ENCODE measurements at places on chromosomes 2 and 18.
A peak's percentile ranks its signal among the peaks of the same experiment; 100 is the strongest.

- no peak for DNase-seq
Observed at GRCh38 chr2:135151615-135152014, 99.5 kb downstream of the RAB3GAP1 start.

DNA sequence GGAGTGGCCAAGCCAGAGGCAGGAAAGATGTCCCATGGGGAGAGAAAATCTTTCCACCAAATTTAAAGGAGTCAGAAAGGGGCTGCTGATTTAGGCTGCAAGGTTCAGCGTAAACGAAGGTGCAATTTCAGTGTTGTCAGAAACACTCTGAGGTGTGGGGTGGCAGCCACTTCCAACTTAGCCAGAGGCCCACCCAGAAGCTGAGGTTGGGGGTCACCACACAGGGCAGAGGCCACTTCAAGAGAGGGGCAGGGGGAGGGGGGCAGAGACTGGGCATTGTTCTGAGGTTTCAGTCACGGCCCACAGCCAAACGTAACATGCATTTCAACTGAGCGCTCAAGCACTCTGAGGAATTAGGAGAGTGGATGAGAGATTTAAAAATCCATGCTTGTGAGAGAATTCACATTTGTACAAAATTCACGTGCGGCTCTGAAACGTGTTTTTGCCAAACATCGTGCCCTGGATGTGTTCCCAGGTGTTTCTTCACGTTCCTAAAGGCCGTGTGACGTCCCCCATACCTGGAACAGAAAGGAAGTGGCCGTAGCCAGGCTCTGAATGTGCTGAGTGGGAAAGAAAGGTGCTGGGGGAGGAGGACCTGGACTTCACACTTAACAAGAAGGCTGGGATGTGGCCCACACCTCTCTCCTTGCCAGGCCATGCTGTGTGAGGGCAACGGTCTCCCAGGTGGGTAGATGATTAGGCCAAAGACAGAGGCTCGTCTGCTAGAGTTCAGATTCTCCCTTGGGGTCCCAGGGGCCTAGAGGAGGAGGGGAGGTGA lies 19.5 kb upstream of the BOK start:
- DNase-seq, result no peak

GRCh38 chr2:75549401-75550253 lies 11.1 kb downstream of the EVA1A start:
- DNase-seq, result no peak

- peak; percentile 72 for DNase-seq
Observed at GRCh38 chr2:11822746-11823451, 76.5 kb downstream of the LPIN1 start.

DNA sequence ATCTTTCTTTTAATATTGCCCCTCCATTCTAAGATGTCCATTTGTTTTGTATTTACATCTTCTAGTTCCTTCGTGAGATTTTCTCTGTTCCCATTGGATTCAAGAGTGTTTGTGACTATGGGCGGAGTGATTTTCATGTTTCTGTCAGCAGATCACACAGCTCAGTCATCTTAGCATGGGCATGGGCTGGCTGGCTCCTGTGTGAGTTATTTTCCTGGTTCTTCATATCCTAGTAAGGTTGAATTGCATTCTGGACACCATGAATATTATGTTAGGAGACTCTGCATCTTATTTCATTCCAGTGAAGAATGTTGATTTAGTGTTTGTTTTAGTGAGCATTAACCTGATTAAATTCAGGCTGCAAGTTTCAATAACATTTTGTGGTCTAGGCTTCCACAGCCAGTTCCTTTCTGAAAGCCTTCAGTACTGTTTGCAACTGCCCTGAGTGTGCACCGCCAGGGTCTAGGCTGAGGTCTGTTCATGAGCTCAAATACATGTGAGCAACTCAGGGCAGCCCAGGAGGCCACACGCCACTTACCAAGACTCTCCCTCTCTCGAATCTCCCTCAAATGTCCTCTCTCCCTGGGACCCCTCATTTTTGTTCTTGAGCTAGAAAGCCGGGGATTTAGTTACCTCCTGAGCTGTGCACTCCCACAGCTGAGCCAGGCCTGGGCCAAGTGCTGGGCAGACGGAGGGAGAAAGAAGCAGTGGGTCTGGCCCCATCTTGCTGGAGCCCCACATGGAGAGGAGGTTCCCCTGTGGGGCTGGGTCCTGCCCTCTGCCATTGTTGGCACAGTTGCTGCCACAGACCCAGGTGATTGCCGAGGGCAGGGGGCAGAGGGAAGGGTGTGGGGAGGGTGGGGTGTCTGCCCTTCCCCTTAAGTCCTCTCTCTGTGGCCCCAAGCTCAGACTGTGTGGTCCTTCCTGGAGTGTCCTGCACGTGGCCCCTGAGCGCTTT lies 145.9 kb downstream of the RTP5 start:
- DNase-seq, result no peak

- DNase-seq, result no peak
Observed at GRCh38 chr18:2482706-2483475, 88.4 kb downstream of the METTL4 start.

Measured in right hindlimb (tissue), 1 donor.